Mucosa of gallbladder (tissue), 1 donor: ENCODE measurements at places on chromosomes 2 and 18.

DNA sequence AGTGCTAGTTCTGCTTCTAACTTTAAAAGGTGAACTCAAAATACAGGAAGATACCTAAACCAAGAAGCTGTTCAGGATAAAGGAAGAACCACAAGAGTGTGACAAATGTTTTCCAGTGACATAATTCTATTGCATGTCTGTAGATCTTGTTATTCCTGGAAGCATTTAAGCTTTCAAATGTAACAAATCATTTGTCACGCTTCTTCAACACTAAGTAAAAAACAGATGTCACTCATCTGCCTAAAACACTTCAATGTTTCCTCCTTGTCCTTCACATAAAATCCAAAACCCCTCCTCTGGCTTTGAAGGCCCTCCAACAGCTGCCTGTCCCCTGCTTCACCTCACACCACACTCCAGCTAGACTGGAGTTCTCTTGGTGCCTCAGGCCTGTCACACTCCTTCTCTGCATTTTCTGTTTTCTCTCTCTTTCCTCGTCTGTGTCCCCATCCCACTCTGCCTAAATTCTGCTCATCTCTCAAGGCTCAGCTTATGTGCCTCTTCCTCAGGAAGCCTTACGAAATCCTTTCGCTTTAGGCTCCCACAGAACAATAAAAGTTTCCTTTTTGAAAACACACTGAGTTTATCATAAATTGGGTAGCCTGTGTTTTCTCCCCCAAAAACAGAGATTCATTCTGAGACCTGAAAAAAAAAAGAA, 6.4 kb upstream of the CLEC4F start:
- DNase-seq, result no peak

- no peak for DNase-seq
Measured at GRCh38 chr2:3430740-3431490, 51.4 kb downstream of the TRAPPC12 start.

DNA sequence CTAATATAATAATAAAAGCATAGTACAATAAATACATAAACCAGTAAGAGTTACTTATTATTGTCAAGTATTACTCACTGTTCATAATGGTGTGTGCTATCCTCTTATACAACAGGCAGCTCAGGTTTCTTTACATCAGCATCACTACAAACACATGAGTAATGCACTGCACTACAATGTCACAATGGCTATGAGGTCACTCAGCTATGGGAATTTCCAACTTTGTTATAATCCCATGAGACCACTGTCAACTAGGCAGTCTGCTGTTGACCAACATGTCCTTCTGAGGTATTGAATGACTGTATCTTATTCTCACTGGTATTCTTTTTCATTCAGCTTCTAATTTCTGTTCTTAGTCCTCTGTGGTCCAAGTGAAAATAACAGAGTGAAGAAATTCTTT, 250.4 kb upstream of the DSEL start:
- no peak for DNase-seq

DNA sequence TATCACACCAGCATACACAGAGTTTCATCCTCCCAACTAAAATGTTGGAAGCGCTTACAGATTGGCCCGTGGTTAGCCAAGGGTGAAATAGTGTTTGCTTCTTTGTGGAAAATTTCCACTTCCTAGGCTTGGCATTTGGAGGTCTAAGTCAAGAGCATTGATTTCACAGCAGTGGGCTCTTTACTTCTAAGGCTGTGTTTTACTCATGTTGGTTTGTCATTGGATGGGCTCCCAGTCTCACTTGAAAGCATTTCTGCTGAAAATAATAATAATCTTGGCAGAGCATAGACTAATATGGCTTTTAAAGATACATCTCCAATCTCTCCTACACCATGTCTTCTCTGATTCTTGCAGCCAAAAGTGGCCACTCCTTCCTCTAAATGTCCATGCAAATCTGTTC, 82.9 kb downstream of the DYNAP start:
- no peak for DNase-seq

DNA sequence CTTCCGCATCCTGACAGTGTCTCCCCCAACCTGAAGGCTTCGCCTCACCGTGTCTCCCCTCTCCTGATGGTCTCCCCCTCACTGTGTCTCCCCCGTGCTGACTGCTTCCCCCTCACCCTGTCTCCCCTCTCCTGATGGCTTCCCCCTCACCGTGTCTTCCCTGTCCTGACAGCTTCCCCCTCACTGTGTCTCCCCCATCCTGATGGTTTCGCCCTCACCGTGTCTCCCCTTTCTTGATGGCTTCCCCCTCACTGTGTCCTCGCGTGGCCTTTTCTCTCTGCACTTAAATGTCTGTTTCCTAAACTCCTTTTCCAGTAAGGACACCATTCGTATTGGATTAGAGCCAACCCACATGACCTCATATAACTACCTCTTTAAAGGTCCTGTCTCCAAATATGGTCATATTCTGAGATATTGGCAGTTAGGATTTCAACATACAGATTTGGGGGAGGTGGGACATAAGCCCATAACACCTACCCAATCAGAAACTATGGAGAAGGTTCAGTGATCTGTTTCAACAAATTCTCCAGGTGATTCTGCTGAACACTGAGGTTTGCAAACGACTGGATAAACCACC, 47.9 kb upstream of the RAB27B start:
- DNase-seq, result no peak

DNA sequence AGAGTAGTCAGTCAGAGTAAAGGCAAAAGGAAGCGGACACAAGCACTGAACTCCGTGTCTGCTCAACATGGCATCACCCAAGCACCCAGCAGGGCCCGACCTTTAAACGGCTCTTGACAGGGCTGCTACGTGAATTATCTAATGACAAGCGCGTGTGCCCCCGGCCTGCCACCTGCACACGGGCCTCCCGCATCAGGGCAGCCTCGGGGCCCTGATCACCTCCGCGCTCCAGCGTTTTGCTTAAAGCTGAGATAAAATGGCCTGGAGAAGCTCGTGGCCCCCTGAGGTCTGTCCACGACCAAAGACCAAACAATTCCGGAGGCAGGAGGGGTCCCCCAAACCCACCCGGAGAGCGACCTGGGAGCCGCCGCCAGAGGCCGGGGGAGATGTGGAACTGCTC, 376 bp downstream of the NDUFA10 start:
- DNase-seq, result no peak

DNA sequence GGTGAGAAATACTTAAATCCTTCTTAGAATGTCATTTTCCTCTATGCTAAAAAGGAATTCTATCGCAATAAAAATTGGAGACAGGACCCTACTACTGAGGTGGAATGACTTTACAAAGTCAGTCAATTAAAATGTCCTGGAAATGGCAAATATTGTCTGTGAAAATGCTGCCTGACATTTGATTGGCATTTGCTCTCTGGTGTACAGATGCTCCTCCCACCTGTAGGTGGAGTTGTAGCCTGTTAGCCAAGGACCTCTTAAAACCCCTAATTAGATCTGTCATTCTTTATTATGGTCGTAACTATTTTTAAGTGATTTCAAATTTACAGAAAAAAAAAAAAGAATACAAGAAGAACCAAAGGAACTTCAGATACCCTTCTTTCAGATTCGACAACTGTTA, 393.1 kb upstream of the KLHL29 start:
- DNase-seq, result no peak

GRCh38 chr2:158796652-158797051, 1.5 kb downstream of the DAPL1 start:
- DNase-seq, result no peak

- no peak for DNase-seq
Measured at GRCh38 chr18:11880586-11881304, 27.4 kb downstream of the MPPE1 start.

GRCh38 chr2:123723706-123724105, 301.4 kb upstream of the CNTNAP5 start:
- DNase-seq, result no peak

GRCh38 chr2:236665572-236666118, 96.0 kb downstream of the ACKR3 start:
- no peak for DNase-seq

GRCh38 chr2:54047091-54047490, 68.3 kb upstream of the ACYP2 start:
- no peak for DNase-seq
